ENCODE measurements at places on chromosomes 6 and 20.

GRCh38 chr6:147238164-147238563 is 33.9 kb downstream of the STXBP5 start:
- no peak for DNase-seq

DNA sequence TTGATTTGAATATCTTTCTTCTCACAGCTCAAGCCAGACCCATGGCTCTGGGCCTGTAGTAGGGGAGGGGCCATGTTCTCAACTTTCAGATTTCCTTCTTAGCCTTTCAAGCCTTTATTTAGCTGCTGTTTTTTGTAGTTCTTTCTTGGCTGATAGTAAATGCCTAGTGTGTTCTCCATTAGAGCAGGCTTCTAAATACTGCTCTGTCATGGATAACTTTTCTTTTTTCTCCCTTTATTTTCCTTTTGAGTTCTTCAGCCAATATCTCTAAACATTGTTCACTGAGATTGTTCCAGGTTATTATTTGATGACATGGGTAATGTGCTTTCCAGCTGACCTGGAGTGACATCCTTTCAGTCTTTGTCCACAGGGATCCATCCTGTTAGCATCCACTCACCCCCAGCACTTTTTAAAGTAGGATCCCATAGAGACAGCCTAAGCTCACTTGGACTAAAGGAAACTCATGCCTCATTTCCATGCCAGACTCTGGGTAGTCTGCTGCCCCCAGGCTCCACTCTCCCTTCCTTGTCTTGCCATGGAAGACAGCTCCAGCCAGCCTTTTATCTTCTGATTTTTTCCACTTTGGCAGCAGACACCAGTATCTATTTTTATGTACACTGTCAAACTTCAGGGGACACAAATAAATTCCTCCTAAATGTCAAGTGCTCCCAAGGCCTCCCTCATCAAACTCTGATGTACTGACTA is 645.6 kb downstream of the RNF144B start:
- no peak for DNase-seq

DNA sequence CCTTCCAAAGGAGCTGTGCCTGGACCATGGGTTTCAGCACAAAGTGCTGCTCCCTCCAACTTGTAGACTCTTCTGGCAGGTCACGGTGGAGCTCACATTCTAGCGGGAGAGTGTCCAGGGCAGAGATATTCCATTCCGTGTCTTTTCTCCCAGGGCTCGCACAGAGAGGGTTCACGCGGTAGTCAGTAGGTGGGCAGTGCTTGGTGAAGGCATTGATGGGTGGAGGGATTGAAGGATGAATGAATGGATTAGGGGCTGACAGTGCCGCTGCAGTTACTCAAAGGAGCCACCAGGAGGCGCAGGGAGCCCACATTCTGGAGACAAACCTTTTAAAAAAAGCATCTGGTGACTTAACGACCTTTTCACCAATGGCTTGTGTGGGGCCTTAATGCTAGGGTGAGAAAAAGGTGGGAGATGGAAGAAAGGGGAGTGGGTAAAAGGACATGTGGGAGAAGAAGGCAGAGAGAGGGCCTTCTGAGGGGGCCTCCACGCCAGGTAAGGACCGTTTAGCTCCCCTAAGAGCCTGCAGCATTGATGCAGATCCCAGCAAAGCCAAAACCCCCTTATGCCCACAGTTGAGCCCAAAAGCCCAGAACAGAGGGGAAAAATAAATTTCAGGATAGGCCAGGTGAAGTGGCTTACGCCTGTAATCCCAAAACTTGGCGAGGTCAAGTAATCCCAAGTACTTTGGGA is 17.5 kb upstream of the FAM110A start:
- peak; percentile 81 for DNase-seq

DNA sequence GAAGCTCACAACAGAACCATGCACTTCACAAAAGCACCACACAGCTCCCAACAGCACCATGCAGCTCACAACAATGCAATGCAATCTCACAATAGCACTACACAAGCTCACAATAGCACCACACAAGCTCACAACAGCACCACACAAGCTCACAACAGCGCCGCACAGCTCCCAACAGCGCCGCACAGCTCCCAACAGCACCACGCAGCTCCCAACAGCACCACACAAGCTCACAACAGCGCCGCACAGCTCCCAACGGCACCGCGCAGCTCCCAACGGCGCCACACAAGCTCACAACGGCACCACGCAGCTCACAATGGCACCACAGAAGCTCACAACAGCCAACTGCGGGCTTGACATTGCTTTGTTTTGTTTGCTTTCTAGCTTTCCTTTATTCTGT is 198.1 kb downstream of the DLL1 start:
- DNase-seq = no peak

DNA sequence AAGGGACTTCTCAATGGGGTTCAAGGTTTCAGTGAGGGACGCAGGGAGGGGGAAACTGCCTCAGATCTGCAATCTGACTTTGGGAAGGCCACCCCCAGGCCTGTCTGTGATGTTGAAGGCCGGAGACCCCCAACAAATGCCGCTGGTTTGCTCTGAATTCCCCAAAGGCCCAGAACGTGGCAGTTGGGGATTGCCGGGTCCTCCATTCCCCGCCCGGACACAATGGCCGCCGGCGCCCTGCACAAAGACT is 326 bp upstream of the BCL2L1 start:
- DNase-seq = no peak

DNA sequence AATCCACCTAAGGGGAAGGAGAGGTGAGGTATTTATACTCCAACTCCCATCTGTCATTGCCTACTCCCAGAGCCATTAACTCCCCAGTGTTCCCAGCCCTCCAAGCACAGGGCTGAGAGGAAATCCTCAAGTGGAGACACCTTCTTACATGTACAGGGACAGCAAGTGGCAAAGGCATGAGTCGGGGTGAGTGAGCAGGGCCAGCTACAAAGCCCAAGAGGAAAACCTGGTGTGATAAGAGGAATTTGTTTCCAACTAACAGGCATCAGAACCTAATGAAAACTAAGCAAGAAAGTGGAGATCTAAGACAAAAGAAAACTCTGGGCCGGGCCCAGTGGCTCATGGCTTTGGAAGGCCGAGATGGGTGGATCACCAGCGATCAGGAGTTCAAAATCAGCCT is 70.0 kb upstream of the SRSF6 start:
- DNase-seq = no peak

Data from GM13976 (cell line).